ENCODE measurements at places on chromosomes 4 and X.

- DNase-seq = peak; percentile 29
Observed at GRCh38 chr4:2685541-2685940, 70.6 kb downstream of the TNIP2 start.

DNA sequence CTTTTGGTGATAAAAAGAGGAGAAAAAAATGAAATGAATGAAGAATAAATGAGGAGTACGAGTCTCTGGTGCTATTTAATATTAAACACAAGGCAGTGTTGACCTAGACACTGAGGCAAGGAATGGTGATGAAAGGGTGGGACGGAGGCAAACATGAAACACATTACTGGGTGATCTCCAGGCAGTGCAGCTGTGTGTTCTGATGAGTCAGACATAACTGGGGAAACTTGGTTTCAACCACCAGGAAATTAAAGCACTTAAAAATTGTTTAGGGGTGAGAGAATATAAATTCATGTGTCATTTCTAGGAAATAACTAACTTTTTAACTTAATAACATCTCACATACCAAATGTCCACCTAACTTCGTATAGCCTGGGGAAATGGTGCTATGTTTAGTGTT lies 19.7 kb upstream of the CXCL6 start:
- DNase-seq = no peak

- DNase-seq = no peak
Observed at GRCh38 chr4:89538886-89539285, 231.3 kb upstream of the GPRIN3 start.

GRCh38 chr4:58252656-58253055 lies 1142.5 kb upstream of the IGFBP7 start:
- no peak for DNase-seq

GRCh38 chr4:169269916-169270809 lies 593 bp downstream of the SH3RF1 start:
- DNase-seq = peak; percentile 72

DNA sequence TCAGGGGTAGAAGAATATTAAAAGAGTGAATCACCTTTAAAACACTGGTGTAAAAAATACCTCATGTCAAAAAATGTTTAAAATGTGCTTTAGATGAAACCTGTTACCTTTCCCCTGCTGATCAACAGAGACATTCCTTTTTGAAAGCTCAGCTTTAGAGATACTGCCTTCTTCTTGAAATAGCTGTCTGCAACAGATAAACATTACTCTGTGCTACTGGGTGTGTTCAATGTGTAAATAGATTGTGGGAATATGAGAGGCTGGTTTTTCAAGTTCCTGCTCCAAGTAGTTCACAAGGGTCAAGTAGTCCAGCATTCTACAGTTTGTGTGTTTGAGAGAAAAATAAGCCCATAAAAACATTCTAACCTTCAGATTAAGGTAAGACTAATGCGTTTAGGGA lies at the start of gene SYTL5:
Gene SYTL5 (plus strand): TSS at position 263 of the 400 bp plus-strand sequence. CDS start 27,337 bp downstream, outside the sequence.
- no peak for DNase-seq

- DNase-seq = no peak
Observed at GRCh38 chrX:1283741-1284140, 15.1 kb downstream of the CSF2RA start.

DNA sequence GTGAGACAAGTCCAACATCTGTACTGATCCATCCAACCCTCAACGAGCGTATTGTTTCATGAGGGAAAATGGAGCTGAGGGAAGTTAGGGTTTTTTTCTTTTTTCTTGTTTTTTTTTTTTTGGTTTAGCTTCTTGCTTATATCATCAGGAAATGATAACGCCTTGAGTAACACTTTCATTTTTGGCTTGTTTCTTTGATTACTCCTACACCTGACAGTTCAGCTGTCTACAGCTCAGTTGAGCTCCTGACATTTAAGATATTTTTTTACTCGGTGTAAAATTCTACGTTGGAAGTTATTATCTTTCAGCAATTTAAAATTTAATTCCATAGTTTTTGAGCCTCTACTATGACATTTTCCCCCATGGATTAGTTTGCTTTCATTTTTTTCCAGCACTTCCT lies 691.0 kb upstream of the HTR2C start:
- no peak for DNase-seq

GRCh38 chr4:146407257-146407656 lies 114.5 kb downstream of the SLC10A7 start:
- DNase-seq = no peak

DNA sequence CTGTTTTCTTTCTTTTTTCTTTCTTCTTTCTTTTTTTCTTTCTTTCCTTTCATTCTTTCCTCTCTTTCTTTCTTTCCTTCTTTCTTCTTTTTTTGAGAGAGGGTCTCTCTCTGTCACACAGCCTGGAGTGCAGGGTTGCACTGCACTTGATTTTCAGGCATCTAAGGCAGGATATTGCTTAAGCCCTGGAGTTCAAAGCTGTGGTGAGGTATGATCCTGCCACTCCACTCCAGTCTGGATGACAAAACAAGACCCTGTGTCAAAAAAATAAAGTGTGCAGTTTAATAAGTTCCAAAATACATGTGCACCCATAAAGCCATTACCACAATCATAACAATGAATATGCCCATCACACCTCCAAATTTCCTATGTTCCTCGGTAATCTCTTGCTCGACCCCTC lies 10.6 kb upstream of the ZNF718 start:
- no peak for DNase-seq

DNA sequence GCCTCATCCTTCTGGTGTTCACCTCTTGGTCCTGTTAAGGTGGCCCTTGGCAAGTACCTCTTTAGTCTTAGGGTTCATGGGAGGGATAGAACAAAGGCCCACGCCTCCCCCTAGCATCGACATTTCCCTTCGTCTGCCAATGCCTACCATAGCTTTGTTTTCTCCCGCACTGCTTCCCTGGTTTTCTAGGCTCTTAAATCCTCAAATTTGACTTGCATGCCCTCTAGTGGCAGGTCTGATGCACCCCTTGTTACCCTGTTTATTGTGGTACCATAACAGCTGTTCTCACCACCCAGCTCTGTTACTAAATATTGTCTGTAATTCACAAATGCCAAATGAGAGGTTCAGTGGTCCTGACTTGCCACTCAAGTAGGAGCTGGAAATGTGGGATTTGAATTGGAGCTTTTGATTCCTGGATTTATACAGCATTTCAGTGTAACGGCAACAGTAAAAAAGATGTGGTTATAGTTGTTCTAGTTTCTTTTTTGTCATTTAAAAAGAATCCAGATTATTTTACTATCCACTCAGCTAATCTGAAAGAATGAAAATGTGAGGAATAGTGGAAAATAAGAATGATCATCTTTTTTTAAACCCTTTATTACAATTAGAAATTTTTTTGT lies 100.1 kb downstream of the REPS2 start:
- peak; percentile 54 for DNase-seq

GRCh38 chr4:41227902-41228301 lies 13.6 kb upstream of the APBB2 start:
- no peak for DNase-seq

DNA sequence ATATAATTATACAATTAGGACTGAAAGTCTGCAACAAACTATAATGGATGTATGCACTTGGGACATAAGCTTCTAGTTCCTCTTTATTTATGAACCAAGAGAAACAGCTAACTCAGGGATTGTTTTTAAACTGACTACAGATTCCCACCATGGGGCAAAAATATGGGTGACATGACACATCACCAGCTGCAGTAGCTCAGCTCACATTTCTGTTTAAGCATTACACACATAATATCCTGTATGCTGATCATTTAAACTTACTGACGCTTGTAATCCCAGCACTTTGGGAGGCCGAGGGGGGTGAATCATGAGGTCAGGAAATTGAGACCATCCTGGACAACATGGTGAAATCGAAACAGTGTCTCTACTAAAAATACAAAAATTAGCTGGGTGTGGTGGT lies 11.5 kb downstream of the FGB start:
- DNase-seq = no peak

DNA sequence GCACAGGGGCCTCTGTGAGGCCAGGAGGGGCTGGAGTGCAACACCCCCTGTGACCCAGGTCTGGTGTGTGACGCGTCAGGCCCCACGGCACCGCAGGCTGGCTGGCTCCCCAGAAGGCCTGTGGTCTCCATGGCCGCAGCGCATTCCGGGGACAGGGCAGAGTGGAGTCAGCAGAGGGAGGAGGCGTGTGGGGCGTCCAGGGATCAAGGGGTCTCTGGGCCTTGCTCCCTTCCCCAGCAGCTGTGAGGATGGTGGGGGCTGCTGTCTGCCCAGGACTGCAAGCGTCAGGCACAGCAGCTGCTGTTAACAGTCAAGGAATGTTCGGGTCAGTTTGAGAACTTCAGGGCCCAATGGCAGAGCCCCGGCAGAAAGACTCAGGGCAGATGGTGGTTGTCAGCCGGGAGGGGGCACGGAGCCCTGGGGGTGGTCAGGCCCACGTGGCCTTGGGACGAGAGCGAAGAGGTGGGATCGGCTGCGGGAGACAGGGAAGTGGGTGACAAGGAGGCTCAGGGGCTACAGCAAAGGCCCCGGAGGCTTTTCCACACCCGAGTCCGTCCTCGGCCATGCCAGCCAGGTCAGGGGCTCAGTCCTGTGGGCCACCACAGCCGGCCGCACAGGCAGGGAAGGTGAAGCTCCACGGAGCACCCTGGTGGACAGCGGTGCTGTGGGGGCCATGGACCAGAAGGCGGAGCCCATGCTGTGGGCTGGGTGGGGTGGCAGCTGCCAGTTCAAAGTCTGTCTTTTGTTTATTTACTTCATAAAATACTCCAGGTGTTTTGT lies 18.3 kb downstream of the PCGF3 start:
- DNase-seq = no peak

Data from thyroid gland (tissue), 4 donors.